ENCODE measurements at places on chromosomes 6 and 20.

- no peak for DNase-seq
Measured at GRCh38 chr20:58784321-58785074, 66.2 kb downstream of the GNAS-AS1 start.

DNA sequence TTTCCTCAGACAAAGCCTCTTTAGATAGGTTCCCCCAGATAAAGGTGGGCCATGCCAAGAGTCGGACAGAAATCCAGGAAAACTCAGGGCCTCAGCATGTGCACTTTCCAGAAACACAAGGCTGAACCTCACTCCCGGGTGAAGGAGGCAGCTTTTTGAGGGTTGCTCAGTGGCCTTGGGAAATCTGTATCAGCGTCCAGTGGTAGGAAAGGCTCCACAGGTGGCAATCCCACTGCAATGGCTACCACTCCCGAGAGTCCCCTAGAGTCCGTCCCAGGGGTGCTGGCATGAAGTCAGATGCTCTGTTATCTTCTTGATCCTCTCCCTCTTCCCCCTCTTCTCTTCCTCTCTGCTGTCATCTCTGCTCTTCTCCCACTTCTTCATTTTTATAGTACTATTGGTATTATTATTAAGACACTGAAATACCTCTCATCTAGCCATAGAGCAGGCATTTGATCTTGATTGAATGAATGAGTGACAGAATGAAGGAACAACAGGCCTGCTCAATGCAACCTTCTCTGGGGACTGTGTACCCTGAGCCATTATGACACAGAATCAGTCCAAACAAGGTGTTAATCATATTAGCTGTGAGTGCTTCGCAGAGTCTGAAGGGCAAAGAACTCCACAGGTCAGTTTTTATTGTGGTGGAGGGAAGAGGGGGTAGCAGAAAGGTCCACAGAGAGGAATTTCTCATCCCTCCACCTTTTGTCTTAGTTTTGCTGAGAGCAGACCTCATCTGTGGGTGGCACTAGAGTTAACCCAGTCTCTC, 13.3 kb downstream of the SLC22A1 start:
- no peak for DNase-seq

DNA sequence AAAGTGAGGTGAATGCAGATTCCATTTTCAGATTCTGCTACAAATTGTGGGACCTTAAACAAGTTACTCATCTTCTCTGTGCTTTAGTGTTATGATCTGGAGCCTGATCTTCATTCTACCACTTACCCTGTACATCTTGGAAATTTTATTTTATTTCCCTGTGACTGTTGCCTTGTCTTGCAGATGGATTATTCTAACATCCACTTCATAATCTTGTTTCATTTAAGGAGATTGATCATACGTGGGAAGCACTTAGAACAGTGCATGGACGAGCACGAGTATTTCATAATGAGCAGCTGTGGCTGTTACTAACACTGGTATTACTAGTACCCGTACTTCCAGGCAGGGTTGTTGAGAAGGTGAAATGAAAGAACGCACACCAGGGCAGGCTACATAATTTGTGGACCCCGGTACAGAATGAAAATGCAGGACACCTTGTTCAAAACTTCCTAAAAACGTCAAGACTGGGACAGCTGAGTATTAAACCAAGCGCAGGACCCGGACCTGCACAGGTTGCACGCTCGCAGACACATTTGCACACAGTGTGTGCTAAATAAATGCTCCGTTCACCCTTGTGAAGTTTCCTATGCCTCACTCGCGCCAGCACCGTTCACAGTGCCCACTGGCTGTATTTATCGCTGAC, 535 bp upstream of the CCDC170 start:
- no peak for DNase-seq

DNA sequence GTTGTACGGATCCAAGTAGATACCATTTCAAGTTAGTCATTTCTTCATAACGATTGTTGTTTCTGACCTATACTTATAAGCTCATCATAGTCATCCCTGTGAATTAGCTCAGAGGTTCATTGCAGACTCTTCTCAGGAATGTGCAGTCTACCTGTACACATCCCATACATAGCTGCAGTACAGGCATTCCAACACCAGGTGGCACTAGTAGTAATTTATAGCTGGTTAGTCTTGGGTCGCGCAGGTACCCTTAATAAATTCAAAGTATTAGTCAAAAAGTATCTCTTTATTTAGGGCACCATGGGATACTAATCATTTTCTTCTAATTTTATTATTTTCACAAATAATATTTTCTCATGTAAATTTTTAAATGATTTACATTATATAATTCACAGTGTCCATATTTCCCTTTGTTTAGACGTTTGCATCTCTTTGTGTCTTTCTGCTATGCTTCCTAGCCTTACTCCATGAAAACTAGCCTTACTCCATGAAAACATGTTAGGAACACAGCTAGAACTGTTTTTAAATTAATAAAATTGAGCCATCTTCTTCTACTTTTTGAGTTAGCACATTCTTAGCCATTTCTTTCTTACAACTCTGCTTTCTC, 128.6 kb upstream of the FAM83B start:
- DNase-seq = no peak

- DNase-seq = no peak
Measured at GRCh38 chr6:38103921-38104320, 284.4 kb downstream of the ZFAND3 start.

DNA sequence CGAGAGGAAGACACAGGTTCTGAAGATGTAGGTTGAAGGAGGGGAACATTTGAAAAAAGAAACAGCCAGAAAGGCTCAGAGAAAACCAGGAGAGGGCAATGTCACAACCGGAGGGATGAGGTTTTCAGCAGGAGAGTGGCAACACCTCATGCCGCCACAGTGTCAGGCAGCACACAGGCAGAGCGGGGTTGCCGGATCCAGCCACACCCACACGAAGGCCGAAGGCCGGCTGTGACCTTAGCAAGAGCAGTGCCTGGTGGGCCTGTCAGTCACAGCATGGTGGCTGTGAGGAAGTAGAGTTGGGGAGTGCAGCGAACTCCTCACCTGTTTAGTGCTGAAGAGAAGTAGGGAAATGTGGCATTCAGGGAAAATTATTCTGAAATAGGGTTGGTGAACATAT, 14.0 kb downstream of the HDDC2 start:
- no peak for DNase-seq

DNA sequence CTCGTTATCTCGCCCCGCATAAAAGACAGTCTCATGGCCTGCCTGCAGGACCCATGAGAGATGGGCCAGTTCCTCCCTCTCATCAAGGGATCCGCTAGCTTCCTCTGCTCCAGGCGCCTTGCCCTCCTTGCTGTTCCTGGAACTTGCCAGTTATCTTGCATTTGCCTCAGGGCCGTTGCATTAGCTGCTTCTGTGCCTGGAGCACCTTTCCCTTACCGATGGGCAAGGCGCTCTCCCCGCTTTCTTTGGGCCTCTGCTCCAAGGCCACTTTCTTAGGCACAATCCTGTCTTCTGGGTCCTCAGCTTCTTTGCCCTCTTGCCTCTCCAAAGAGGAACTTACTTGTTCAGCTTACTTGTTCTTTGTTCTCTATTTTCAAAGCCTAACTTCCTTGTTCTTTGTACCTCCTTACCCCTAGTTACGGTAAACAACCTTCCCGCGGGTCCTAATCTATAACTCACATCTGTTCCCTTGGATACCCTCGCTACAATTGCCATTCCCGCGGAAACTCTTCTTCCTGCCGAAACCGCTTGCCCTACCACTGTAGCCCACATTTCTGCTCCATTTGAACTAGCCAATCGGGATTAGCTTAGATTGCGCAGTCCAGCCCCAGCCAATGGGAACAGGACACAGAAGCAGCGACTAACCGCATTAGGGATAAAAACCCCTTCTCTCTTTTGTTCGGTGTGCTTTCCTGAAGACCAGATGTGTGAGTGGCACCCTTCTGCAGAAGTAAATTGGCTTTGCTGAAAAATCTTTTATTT, 887 bp upstream of the NSFL1C start:
- DNase-seq = no peak

- no peak for DNase-seq
Measured at GRCh38 chr6:11069760-11070159, 23.9 kb upstream of the SMIM13 start.

GRCh38 chr20:58927490-58928061, 53.5 kb upstream of the NELFCD start:
- DNase-seq = no peak

DNA sequence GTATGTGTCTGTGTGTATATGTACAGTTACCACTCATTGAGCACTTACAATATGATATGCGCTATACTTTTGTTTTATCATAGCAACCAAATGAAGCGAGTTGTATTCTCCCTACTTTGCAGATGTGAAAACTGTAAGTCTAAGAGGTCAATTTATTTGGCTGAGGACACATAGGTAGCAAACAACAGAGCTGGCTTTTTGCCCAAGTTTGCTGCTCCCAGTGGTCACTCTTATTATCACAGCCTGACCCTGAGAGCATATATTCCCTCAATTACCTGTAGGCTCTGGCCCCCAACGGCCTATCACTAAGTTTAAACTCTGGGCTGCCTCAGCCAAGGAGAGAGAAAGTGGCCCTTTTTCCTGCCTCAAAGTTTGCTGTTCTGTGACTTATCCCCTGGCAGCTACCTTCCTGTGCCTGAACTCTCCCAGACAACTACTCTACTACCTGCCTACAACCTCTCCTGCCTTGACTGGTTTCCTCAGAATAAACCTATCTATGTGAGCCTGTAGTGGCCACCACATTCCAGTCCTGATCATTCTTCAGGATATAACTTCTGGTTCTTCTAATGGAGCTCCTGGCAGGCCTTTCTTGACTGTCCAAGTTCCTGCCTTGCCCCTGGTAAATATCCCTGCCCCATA, 221.8 kb downstream of the FRK start:
- no peak for DNase-seq

- DNase-seq = no peak
Measured at GRCh38 chr6:163579880-163580295, 165.4 kb downstream of the QKI start.

DNA sequence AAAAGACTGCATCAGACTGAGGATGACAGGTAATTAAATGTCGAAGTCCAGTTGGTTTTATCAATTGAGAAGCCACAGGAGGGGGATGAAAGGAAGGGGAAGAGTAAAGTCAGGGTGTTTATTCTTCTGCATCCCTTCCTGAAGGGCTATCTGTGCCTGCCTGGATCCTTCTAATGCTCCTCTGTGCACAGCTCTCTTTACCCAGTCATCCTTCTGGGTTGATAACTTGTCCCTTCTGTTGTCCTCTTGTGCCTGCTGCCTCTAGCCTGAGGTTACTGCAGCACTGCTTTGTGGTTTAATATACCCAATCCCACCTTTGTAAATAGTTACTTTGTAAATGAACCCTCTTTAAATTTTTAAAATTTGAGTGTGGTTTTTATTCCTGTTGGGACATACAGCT, 1127.3 kb downstream of the EPHA7 start:
- no peak for DNase-seq

- DNase-seq = no peak
Measured at GRCh38 chr20:6058684-6059295, 4.9 kb upstream of the LRRN4 start.

DNA sequence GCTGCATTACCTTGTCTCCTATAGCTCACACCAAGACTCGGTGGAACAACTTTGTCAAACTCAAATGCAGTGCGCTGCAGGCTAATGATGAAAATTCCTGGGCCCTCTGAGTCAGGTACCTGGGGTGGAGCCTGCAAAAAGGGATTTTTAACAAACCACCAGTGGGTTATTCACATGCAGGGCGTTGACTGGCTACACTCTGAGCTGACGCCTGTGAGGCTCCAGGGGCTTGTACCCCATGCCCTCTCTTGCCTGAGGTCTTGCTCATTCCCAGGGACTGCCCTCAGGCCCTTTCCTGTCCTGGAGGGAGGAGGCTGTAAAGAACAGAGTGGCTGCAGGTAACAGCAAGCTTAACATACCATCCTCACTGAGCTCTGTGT, 9.2 kb downstream of the GTSF1L start:
- DNase-seq = no peak

GRCh38 chr20:63456429-63457284, 15.8 kb downstream of the KCNQ2 start:
- no peak for DNase-seq

All from activated effector memory CD4-positive, alpha-beta T cell treated with Interleukin-2 at 50 U/mL for 16 hours (primary cell).